ENCODE measurements at places on chromosomes 2 and 18.

DNA sequence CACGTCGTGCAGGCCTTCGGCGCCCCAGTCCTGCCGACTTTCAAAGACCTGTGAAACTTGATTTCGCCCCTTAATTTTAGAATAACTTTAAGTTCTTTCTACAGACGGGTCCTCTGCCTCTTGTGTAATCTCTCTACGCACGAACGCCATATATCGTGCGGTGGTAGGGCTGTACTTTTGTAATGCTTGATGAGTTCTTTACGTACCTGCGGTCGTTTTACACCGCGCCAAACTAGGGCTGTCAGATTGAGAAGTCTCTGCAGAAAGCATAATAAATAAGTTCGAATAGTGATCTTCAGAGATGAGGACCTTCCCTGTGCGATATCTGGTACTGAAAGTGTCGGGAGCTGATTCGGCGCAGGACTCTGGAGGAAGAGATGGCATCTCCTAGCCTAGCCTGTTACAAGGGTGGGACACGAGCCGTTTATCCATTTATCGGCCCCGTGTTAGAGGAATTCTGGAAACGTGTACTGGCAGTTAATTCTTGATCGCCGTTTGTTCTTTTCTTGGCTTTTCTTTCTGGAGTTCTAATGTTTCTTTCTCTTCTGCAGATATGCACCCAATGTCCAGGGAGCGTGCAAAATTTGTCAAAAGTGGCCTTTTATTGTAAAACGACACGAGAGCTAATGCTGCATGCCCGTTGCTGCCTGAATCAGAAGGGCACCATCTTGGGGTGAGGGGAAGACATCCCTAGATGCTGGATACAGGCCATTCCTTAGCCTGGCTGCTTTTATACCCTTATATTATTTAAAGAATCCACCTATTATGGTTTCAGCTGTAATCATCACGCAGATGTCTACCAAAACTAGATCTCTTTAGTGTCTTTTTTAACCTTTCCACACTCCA lies 781 bp upstream of the SLC5A6 start:
- DNase-seq = peak; percentile 8

DNA sequence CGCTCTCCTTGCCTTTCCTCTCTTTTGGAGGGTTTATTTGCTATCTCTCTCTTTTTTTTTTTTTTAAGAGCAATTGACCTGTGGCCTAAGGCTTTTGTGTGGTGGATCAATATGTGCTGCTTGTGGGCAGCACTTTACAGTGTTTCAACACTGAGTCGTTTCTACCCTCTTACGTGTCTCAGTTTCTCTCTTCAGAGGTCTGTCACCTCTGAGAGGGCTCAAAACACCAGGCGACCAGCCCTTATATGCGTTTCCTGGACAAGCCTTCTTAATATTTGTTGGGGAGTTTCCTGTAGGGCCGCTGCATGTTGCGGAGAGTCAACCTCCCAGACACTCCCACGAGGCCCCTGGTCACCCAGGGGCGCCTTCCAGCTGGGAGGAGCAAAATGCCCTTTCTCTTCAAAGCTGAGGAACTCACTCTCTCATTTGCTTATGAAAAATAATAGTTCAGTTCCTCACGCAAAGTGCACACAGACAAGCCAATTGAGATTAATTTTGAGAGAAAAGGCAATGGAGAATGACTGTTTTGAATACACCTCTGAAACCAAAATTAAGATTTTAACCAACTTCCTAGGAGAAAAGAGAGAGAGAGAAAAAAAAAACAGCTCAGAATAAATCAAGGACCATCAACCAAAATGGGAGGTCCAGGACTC lies 96.3 kb upstream of the B3GNT2 start:
- no peak for DNase-seq

DNA sequence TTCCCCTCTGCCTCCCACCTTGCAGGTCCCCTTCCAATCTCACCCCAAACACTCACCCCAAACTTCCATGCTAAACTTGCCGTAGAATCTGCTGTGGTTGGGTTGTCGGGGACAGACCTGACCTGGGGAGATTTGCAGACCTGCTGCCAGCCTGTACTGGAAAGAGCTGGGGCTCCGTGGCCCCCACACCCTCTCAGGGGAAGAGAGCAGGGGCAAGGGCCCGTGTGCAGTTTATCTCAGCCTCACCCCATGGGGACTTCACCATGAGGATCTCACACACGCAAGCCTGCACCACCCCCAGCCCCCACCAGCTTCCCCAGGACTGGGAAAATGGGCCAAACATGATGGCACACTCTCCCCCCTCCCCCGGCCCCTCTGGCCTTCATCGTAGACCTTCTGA lies 30.7 kb downstream of the KCNIP3 start:
- no peak for DNase-seq

DNA sequence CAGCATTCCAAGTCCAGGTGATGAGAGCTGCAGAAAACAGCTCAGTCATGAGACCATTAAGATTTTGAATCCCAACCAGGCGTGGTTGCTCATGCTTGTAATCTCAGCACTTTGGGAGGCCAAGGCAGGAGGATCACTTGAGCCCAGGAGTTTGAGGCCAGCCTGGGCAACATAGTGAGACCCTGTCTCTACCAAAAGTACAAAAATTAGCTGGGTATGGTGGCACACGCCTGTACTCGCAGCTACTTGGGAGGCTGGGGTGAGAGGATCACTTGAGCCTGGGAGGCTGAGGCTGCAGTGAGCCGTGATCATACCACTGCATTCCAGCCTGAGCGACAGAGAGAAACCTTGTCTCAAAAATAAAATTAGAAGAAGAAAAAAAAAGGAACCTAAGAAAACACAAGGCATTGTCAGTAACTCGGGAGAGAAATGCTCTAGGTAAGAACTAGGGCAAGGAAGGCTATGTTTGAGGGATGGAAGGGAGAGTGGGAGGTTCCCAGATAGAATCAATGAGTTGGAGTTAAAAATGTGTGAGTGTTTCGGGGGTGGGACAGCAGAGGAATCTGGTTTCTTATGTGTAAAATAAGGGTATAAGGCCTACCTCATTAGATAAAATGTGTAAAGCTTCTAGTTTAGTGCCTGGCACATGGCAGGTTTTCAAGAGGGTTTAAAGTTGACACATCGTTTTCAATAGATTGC lies 23.3 kb upstream of the MTA3 start:
- no peak for DNase-seq

DNA sequence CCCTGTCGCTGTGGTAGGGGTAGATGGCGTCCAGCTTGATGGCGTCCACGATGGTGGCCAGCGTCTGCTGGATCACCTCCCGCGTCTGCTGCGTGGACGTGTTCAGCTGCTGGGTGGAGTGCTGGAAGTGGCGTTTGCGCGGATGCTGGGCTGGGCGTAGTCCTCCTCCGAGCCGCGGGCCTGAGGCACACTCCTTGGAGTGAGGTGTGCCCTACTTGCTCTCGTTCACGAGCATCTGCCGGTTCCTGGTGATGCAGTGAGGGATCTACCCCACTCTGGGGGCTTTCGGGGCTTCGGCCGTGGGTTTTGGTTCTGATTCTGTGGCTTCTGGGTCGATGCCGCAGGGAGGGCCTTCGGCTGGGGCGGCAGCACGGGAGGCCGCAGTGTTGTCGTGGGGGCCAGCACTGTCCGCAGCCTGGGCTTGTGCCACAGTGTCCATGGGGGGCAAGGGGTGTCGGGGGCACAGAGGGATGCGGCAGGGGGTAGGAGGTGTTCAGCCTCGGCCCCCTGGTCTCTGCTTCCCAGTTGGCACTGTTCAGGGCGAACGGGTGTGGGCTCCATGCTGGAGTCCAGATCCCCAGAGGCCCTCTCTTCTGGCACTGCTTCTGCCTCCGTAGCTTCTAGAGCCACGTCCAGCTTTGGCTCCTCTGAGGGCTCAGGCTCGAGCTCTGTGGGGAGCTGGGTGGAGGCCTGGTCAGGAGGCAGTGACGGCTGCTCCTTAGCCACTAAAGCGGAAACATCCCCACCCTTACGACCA lies 890.6 kb upstream of the LRRTM1 start:
- DNase-seq = no peak

GRCh38 chr18:73827801-73828200 lies 319.8 kb downstream of the FBXO15 start:
- DNase-seq = no peak

DNA sequence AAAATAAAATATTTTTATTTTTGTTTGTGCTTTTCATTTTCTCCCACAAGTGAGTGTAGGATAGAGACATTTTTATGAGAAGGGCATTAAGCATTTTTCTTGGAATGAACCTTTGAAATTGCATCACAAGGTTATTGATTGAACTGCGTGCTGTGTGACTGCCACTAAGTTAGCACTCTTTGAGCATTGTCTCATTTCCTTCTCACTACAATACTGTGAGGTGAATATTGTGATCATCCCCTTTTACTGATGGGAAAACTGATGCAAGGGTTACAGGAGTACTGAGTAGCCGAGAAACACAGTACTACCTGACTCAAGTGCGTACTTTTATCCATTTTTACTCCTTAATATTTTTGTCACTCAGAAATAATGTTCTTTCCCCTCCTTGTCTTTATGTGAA lies 2.0 kb downstream of the NBEAL1 start:
- DNase-seq = no peak

GRCh38 chr2:9419541-9419940 lies 3.8 kb downstream of the ITGB1BP1 start:
- DNase-seq = no peak

Measured in EL (cell line).